ENCODE measurements at places on chromosomes 1 and 21.

DNA sequence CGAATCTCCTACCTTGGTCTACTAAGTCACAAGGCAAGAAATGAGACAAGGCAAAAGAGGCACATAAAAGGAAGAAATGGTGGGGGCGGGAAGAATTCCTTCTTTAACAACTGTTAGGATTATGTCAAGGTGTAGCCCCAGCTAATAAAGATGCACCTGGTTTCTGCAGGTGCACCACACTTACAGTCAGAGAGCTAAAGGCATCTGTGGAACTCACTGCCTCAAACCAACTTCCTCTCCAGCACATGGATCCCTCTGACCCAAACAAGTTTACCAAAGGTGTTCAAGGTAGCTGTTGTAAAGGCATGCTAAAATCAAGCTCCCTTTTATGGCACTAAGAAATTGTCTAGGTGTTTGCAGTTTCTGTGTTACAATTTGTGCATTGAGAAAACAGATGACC, 38.1 kb downstream of the TGFBR3 start:
- DNase-seq, result no peak

- no peak for DNase-seq
These were observed 12.2 kb downstream of the UTP25 start for GRCh38 chr1:209839875-209840546.

DNA sequence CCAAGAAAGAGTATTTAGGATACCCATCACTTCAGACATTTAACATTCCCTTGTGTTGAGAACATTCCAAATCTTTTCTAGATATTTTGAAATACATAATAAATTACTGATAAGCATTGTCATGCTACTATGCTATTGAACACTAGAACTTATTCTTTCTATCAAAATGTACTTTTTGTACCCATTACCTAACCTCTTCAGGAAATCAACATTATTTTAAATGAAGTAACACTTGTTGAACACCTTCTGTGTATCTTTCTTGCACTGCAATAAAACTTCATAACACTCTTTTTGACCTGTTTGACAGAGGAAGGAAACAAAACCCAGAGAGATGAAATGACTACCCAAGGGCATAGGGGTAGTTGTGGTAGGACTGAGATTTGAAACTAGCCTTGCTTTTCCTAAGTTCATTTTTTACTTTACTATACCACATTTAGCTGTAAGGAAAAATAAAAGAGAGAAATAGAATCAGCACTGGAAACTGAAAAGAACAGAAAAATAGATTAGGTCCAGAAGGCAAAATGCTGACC, 99.4 kb downstream of the UCHL5 start:
- DNase-seq, result no peak

DNA sequence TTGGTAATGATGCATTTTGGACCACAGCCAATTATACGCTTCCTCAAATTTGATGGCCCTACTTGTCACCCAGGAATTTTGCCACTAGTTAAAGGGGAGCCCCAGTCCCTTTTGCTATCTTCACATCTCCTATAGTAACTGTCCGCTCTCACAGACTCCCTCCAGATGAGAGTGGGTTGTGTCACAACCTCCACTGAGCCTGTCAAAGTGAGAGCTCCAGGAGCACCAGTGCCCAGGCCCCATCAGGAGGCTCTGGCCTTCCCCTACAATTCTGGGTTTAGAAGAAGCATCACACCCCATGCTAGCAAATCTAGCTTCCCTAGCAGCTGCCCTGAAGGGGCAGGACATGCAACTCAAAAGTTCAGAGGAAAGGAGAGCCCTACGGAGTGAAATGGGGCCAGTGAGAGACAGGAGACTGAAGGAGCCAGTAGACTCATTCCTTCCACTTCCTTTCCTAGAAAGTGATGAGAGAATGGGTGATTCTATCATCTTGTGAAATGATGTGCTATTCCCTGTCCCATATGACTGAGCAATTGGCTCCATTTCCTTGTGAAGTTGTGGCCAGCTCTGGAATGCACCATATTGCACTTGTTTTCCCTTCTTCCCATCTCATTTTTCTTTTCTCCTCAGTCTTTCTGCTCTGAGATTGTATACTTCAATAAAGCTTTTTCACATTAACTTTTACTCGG, 541.3 kb downstream of the DPYD start:
- DNase-seq, result peak; percentile 25

- DNase-seq, result peak; percentile 56
These were observed 872 bp downstream of the GPBP1L1 start for GRCh38 chr1:45685308-45686014.

GRCh38 chr1:31924839-31925238, 13.3 kb downstream of the PTP4A2 start:
- peak; percentile 51 for DNase-seq

- peak; percentile 91 for DNase-seq
These were observed 2.2 kb upstream of the FRRS1 start for GRCh38 chr1:99768524-99769245.

DNA sequence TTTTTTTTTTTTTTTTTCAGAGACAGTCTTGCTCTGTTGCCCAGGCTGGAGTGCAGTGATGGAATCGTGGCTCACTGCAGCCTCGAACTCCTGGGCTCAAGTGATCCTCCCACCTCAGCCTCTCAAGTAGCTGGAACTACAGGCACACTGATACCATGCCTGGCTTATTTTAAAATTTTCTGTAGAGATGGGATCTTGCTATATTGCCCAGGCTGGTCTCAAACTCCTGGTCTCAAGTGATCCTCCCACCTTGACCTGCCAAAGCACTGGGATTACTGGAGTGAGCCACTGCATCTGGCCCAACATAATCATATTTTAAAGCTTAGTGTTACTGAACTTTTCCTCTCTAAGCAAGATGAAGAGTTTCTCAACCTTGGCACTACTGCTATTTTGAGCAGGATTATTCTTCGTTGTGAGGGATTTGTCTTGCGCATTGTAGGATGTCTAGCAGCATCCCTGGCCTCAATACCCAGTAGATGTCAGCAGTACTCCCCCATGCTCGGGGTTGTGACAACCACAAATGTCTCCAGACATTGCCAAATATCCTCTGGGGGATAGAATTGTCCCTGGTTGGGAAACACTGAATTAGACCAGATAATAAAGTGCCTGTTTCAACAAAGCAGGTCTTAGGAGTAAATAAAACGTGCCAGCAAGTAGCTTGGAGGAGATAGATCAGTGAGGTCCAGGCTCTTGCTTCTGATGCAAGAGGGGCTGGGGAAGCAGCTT, 15.1 kb upstream of the THRAP3 start:
- peak; percentile 77 for DNase-seq

GRCh38 chr1:87045761-87046304, 131.4 kb downstream of the HS2ST1 start:
- DNase-seq, result peak; percentile 83

GRCh38 chr1:87334351-87335174, 5.9 kb downstream of the LMO4 start:
- DNase-seq, result no peak

DNA sequence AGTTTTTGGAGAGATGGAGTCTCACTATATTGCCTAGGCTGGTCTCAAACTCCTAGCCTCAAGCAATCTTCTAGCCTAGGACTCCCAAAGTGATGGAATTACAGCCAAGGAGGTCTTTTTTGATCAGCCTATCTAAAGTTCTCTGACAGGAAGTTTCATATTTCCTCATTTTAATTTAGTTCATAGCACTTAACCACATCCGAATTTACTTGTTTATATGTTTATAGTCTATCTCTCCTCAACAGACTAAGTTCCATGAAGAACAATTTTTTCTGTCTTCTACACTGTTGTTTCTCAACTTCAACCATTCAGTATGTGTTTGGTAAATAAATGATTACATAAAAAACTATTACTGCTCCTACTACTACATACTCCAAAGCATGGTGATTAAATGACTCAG, 47.9 kb downstream of the GON4L start:
- DNase-seq, result peak; percentile 62

- DNase-seq, result no peak
These were observed 848 bp upstream of the PYHIN1 start for GRCh38 chr1:158930504-158930903.

DNA sequence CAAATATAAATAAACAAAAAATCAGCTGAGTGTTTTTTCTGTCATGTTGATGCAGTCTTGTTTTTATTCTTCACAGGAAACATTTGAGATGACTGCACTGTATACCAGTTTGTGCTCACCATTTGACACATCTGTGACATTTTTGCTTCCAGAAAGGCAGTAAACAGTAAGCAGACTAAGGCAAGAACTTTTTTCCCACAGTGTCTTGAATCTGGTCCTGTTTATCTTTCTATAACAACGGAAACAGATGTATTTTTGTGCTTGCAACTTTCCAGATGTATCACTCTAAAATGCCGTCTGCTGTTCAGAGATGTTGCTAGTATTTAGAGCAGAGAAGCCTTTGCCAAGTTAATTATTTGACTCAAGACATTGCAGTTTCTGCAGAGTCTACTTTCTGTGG, 105.5 kb downstream of the ZC3H11B start:
- DNase-seq, result no peak

- peak; percentile 78 for DNase-seq
These were observed 57.3 kb downstream of the NKAIN1 start for GRCh38 chr1:31182352-31182751.

DNA sequence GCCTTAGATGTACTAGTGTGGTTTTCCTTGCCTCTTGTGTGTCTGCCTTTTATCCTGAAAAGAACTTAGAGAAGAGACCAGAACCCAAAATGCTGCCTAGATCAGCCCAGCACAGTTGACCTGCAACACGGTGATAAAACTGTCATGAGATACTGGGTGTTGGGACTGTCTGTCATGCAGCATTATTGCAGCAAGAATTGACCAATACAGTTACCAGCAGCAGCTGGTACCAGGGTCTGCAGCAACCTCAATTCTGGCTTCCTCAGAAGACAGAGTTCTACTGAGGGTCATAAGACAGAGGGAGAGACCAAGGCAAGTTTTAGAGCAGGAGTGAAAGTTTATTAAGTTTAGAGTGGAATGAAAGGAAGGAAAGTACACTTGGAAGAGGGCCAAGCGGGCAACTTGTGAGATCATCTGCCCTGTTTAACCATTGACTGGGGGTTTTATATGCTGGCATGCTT, 182.0 kb downstream of the DYRK1A start:
- DNase-seq, result peak; percentile 73

DNA sequence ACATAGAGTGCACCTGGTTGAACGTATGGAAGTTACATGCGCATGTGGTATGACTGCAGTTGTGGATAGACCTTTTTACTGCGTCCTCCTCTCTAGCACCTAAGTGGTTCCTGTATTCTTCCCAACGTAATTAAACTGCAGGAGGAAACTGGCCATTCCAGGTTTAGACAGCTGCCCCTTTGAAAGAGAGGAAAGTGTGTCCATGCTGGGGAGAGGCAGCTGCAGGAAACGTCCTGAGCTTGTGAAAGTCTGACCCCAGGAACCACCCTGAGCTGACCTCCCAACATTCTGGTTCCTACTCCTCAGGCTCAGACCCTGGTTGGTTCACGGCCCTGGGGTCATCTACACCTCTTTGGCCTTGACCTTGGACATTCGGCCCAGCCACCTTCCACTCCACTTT, 309.3 kb downstream of the DISC1 start:
- DNase-seq, result no peak

DNA sequence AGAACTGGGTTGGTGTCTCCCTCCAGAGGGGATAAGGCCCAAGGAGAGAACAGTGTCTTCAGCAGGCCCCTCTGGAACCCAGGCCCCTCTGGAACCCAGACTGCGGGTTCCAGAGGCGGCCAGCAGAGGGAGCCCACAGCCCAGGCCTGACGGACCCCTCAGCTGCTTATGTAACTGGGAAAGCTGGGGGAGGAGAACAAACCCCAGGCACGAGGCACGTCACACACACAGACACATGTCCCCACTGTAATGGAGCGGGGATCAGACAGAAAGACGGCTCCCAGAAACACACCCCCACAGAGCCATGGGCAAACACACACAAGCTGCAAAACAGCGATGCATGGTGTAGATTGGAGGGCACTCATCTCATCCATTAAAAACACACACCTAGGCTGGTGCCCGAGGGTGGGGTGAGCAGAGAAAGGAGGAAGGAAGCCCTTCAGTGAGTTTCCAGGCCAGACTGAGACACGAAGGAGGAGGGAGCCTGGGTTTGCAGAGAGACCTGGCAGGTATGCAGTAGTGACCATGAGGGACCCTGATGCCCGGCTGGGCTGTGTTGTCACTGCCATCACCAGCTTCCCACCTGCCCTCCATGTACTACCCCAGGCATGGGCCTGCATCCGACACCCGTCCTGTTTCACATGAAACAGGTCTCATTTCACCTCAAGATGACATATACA, 2.8 kb upstream of the IGSF8 start:
- peak; percentile 91 for DNase-seq

DNA sequence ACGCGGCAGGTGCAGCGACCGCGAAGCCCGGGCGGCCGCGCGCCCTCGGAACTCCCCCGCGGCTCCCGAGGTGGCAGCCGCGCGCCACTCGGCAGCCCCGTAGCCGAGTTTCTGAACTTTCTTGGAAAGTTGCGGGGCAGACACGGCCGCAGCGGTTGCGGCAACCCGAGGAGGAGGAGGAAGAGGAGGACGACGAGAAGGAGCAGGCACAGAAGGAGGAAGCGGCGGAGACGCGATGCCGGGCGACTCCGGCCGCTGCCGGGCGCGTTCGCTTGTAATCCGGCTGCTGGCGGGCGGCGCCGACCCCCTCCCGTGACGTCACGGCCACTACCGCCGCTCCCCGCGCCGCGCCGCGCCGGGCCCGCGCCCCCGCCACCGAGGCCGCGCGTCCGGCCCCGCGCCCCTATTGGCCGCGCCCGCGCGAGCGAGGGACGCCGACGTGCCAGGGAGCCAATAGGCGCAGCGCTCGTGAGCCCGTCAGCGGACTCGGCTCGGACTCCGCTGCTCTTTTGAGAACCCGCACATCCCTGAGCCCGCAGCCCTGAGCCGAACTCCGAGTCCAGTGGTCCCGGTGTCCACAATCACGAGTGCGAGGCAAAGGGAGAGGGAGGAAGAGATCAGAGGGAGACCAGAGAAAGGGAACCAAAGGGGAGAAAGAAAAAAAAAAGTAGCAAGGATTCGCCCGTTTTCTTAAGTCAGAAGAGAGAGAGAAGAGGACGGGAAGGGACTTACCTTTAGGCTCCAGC, 736 bp upstream of the BARHL2 start:
- DNase-seq, result peak; percentile 49

DNA sequence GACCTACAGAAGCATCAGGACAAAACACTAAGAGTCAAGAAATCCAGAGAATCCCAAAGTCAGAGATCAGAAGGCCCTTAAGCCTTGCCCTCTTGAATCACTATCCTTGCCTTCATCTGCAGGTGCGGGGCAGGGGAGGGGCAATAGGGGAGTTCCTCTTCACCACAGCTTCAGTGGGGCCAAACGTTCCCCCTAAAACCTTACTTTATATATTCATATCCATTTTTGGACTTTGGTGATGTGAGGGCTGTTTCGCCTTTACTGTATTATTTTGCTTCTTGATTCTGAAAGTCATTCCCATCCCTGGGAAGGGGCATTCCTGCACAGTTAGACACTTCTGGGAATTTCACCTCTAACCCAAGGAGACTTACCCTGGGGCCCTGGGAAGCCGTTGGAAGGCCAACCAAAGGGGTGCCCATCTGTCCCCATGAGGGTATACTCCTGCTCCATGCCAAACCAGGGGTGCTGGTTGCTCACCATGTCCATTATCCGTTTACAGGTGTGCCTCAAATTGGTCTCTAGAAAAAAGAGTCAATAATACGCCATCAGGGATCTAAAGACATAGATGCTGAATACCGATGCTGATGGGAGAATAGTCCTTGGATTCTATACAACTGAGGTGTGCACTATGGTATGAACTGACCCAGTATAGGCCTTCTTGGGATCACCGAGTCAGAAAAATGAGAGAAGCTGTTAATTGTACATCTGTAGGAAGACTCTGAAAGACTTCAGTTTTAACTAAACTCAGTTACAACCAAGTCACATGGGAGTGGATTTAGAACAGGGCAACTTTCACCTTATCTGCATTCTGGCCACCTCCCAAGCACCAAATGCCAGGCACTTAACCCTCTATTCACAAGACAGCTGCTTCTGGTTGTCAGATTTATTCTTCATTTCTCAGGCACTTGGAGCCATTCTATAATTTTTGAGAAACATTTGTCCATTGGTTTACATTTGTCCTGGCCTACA, 5.4 kb downstream of the GLUL start:
- peak; percentile 39 for DNase-seq

Measured in hematopoietic multipotent progenitor cell treated with erythropoietin and hydrocortisone succinate and interleukin-3 and kit ligand, for 4 days (in vitro differentiated cells).